MCF 10A (cell line): ENCODE measurements at places on chromosomes 5 and 9. TPM values are rescaled to one million over a fixed set of nuclear protein-coding genes. Genes with fewer than 3 reads are reported as not detected.

DNA sequence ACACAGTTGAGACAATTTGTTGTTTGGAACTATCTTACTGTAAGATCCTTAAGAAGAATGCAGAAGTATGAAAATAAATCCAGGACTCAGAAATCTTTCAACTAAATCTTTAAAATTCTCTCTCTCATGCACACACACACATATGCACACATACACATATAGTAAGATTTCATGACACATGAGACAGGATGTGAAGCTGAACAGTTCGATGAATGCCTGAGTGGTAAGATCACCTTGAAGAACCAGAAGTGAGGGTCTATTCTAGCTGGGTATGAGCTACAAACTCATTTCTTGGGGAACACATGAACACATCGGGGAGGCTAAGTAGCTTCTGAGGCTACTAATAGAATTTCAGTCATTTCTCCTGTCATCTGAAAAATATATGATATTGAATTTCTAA, 153.6 kb downstream of the TMC1 start:
- DNase-seq = no peak

- DNase-seq = no peak
These were observed 41.7 kb downstream of the RXRA start for GRCh38 chr9:134367791-134368490.

The TMEM232 gene
- 2.8 and 3.1 TPM in 2 replicates for total RNA-seq

- no peak for DNase-seq
These were observed 92.8 kb upstream of the EPB41L4A start for GRCh38 chr5:112511920-112512319.

GRCh38 chr5:11904265-11904906, at the start of gene CTNND2:
Gene CTNND2 (minus strand): TSS chr5:11904446. CDS start chr5:11903853, 593 bp downstream.
- DNase-seq = peak; percentile 20

The IL9 gene
- not detected in 2 replicates for total RNA-seq

DNA sequence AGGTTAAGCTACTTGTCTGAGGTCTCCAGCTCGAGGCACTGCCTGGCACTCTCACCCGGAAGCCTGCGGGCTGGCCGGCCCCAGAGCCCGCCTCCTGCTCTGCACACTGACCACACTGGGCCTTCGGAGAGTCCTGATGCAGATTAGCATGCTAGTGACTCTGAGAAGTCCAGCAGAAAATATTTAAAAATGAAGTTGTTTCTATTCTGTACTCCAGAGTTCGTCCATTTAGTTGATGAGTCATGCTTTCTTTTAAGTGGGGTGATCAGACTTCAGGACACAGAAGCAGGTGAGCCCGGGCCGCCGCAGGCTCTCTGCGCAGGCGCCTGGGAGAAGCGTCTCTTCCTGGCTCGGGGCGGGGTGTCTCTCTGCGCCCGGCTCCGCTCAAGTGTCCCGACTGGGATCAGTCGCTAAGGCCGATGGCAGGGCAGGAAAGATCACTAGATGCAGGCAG, 32.5 kb downstream of the FAM240B start:
- peak; percentile 69 for DNase-seq

DNA sequence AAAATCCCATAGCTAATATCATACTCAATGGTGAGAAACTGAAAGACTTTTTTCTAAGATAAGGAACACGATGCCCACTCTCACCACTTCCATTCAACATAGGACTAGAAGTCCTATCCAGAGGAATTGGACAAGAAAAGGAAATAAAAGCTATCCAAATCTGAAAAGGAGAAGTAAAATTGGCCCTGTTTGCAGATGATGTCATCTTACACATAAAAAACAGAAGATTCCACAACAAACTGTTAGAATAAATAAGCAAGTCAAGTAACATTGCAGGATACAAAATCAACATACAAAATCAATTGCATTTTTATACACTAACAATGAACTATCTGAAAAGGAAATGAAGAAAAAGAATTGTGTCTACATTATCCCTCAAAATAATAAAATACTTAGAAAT, 308.0 kb downstream of the MCTP1 start:
- no peak for DNase-seq

- no peak for DNase-seq
These were observed 401.0 kb upstream of the ADAMTSL1 start for GRCh38 chr9:18073002-18073401.

The ANKRD18B gene
- 12.5 and 13.0 TPM in 2 replicates for total RNA-seq

- DNase-seq = no peak
These were observed 390.8 kb downstream of the NNT start for GRCh38 chr5:43993634-43994351.

GRCh38 chr5:9829621-9830020, 199.5 kb upstream of the TAS2R1 start:
- DNase-seq = no peak

DNA sequence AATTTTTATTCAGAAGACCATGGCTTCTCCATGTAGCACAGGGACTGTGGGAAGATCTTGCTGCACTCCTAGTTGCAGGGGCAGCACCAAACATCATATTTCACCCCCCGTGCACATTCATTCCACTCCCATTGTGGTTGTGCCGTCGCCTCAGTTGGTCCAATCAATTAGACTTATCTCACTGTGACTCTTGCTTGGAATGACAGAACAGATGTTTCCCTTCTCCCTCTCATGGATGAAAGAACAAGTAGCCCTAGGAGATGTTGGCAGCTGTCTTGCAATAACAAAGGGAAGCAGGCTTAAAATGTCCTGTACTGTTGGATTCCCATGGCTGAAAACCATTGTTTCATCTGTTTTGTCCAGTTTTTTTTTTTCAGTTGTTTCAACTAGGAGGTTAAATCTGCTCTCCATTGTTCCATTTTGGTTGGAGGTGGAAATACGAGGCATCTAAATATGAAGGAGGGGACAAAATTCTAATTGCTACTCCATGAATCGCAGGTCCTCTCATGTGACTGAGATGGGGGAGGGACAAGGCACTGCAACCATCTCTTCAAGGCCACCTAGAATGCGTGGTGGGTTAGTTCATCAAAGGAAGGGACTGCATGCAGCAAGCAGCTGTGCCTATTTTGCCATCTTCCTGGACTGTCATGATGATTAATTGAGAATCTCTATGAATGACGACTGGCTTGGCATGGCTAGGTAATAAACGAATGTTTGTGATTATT, 214.4 kb downstream of the NSG2 start:
- no peak for DNase-seq

GRCh38 chr5:150411245-150411979, 1.3 kb downstream of the CD74 start:
- no peak for DNase-seq

GRCh38 chr5:129171194-129171944, 76.8 kb downstream of the ISOC1 start:
- DNase-seq = no peak

DNA sequence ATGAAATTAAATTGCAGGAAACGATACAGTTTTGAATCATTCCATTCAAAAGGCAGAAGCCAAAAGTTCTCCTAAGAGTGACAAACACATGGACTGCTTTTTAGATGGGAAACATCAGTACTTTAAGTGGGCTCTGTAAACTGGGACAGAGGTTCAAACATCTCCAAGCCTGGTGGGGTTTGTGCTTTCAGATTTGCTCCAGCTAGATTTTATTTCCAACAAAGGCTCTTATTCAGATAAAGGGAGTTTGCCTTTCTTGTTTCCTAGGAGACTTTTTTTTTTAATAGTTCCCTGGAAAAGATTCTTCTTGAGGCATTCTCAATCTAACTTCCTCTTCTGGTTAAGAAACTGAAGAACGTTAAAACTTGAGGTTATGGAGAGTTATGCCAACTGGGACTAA, 277.6 kb downstream of the TMEM38B start:
- DNase-seq = no peak

DNA sequence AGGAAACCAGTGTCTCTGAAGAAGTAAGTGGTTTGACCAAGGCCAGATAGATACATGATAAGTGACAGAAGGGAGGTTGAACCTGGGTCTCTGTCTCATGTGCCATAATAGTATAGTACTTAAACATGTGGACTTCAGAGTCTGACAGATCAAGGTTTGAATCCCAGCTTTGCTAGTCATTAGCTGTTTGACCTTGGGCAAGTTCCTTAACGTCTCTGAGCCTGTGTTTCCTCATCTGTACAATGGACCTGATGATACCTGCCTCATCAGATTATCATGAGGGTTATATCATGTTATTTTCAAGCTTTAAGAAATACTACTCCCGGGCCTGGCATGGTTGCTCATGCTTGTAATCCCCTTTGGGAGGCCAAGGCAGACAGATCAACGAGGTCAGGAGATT, 24.9 kb downstream of the FUBP3 start:
- DNase-seq = no peak

DNA sequence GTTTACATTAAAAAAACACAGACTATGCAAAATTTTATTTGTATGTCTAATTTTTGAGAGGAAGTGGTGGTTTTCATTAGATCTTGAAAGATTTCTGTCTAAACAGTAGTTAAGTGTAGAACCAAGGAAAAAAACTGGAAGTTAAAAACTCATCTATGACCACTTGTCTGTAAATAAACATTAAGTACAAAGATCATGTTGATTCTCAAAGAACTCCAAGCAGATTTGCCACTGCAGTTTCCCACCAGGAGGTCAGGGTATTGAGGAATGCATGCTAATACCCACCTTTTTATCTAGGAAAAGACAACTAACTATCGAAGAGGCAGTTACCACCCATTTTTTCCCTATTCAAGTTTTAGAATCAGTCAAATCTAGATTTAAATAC, 1.9 kb downstream of the STOM start:
- DNase-seq = no peak

DNA sequence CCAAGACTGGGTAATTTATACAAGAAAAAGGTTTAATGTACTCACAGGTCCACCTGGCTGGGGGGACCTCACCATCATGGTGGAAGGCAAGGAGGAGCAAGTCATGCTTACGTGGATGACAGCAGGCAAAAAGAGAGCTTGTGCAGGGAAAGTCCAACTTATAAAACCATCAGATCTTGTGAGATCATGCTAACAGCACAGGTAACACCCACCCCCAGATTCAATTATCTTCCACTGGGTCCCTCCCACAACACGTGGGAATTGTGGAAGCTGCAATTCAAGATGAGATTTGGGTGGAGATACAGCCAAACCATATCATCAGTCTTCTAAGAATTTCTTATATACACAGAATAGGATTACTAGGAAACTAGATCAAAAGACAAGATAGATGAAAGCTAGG, 555.6 kb downstream of the PRR16 start:
- no peak for DNase-seq

DNA sequence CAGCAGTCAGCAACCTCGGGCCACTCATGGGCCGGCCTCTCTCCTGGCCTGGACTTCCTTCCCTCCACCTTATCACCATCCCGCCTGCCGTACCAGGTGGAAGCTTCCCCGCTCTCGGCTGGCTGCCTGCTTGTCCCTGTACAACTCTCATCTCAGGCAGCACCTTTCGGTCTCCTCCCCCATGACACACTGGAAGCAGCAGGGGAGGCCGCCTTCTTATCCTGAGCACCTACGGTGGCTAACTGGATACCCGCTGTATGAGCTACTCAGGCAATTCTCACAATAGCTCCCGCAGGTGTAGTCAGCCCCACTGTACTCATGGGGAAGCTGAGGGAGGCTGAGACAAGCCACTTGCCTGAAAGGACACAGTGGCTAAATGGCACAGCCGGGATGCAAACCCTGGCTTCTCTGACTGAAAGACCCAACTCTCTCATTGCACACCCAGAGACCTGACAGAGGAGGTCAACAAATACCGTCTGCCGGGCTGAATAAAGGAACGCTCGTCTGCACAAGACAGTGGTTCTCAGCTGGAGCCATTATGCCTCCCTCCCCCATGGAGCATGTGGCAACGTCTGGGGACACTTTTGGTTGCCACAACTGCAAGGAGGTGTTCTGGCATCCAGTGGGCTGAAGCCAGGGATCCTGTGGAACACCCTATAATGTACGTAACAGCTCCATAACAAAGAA, 9.6 kb downstream of the STK10 start:
- DNase-seq = no peak

- no peak for DNase-seq
These were observed 314.7 kb downstream of the PRR16 start for GRCh38 chr5:120778491-120779484.

The PDE6A gene
- 0.22 and 0.42 TPM in 2 replicates for total RNA-seq

The ZDHHC11B gene
- 0.17 TPM in 1 of 2 replicates, not detected in the other for total RNA-seq
